ENCODE measurements at places on chromosomes 1 and 21.

GRCh38 chr1:98761219-98761865, 99.8 kb downstream of the SNX7 start:
- DNase-seq = no peak
- no peaks in the 10 kb centered on the region for H3K27me3 ChIP-seq
- no peak overlapping the region for H3K4me3 ChIP-seq

- H3K4me1 ChIP-seq = no peaks in the 10 kb centered on the region
- no peak overlapping the region for H3K27ac ChIP-seq
Observed at GRCh38 chr1:115727706-115728249, 40.7 kb downstream of the CASQ2 start.

GRCh38 chr1:46804926-46805325, 6.1 kb downstream of the CYP4B1 start:
- DNase-seq = no peak
- H3K27me3 ChIP-seq = peaks cover 8% of the 10 kb centered on the region
- no peaks in the 10 kb centered on the region for H3K36me3 ChIP-seq
- H3K4me3 ChIP-seq = no peak overlapping the region
- H3K27ac ChIP-seq = no peak overlapping the region

GRCh38 chr21:43307677-43308070, 119.3 kb downstream of the SIK1 start:
- peak overlapping the region; percentile 46 for H3K4me3 ChIP-seq
- H3K36me3 ChIP-seq = no peaks in the 10 kb centered on the region
- peak overlapping the region; percentile 82 for H3K27ac ChIP-seq
- peaks cover 60% of the 10 kb centered on the region for H3K4me1 ChIP-seq

- H3K27me3 ChIP-seq = peaks cover under 1% of the 10 kb centered on the region
- H3K4me1 ChIP-seq = no peaks in the 10 kb centered on the region
- no peak overlapping the region for H3K27ac ChIP-seq
- no peak overlapping the region for H3K4me3 ChIP-seq
- no peaks in the 10 kb centered on the region for H3K36me3 ChIP-seq
- DNase-seq = no peak
Observed at GRCh38 chr1:100734676-100735075, 15.1 kb downstream of the VCAM1 start.

GRCh38 chr1:228348708-228349467, 57.7 kb downstream of the TRIM11 start:
- H3K36me3 ChIP-seq = no peaks in the 10 kb centered on the region
- H3K4me3 ChIP-seq = no peak overlapping the region
- H3K27me3 ChIP-seq = no peaks in the 10 kb centered on the region
- no peak overlapping the region for H3K27ac ChIP-seq

GRCh38 chr1:188670837-188671236, 1806.8 kb downstream of the BRINP3 start:
- H3K27ac ChIP-seq = no peak overlapping the region
- no peak overlapping the region for H3K4me3 ChIP-seq
- DNase-seq = no peak

Data from activated B cell treated with CpG ODN at 0.5 μM for 24 hours (primary cell).